T-helper 2 cell treated with Interferon-gamma antibody and Interleukin-4, amounts not matched to agents 5 μg/mL and 100 μg/mL, for 36 hours (primary cell): ENCODE measurements at places on chromosomes 2 and 18.

- DNase-seq: no peak
These were observed 395.9 kb downstream of the LRATD1 start for GRCh38 chr2:15028406-15028805.

GRCh38 chr2:230492107-230492506, 76.1 kb downstream of the SP100 start:
- DNase-seq: no peak

DNA sequence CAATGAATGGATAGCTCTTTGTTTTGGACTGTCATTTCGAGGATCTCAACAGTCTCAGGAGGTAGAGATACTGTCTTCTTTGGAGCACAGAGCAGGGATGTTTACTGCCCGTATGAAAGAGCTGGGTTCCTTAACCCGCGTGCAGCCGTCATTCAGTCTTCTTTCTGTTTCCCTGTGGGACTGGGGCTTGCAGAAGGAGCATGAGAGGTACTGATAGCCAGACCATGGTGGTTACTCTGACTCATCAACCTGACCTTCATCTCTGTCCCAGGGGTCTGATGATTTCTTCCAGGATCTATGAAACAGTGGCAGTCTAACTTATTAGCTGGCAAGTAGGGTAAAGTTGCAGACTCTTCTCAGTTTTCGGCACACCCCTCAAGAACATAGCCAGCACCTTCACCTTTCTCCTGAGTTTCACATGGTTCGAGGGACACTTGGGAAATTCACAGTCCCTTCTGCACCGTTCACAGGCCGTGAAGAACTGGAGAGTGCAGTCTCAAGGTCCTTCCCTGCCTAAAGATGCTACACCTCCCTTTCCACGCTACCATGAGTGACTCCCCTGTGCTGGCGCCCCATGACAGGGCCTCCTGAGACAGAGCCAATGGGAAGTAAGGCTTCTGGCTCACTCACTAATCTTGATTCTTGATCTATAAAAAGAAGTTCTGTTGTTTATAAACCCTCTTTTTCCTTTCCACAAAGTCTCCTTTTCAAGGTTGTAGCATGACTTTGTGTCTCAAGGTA, 226.2 kb downstream of the MC4R start:
- no peak for DNase-seq

- DNase-seq: no peak
These were observed 150.4 kb upstream of the NXPH2 start for GRCh38 chr2:138930571-138930970.

DNA sequence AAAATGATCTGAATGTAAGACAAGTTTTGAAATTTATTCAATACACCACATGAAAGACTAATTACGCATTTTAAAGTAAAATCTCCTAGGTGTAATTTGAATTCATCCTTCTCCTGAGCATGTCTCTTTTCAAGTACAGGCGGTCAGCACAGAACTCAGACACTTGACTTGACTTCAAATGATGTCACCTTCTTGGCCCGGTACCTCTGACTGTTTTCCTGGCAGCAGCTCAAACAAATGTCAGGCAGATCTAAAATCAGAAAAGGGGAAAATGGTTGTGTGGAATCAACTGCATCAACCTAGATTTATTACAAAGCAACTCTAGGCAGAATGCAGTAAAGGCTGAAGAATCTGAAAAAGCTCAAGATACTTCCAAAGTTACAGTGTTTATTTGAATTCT, 11.4 kb upstream of the PROKR1 start:
- DNase-seq: no peak

- no peak for DNase-seq
These were observed 16.3 kb downstream of the ST6GAL2 start for GRCh38 chr2:106869512-106870275.

DNA sequence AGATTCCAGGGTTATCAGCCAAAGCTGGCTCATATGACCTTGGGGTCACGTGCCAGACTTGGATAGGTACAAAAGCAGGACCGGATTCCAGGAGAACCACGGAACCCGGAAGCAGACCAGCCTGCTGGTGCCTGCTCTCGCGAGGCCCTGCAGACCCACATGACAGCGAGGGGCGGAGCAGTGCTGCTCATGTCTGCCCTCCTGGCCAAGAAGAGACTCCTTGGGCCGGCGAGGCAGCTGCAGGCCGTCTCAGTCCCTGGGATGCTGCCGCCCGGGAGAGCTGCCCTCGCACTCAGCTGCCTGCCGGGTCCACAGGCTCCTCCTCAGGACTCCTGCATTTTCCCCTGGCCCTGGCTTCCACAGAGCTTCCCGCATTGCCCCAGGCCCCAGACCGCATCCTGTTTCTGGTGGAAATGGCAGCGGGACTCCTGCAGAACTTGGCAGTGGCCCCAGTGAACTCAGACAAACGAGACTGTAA, 739.5 kb downstream of the SOCS6 start:
- DNase-seq: no peak

DNA sequence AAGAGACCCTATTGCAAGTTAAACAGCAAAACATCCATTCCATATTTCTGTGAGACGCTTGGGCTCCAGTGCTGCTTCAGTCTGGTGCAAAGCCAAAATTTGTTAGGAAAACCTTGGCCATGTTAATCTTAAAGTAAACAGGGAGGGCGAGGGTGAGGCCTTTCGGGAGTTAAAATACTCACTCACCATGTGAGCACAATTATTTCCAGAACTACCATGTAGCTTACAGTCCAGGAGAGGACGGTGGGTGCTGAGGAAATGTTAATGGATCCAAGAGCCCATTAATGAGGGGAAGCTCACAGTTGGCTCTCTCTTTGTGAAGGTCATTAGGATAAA, 286.4 kb downstream of the SLC8A1 start:
- no peak for DNase-seq
